Bone marrow (tissue), 2 donors: ENCODE measurements at places on chromosomes 4 and X.

GRCh38 chr4:128548381-128548780, 260.8 kb upstream of the PGRMC2 start:
- no peak for DNase-seq

- DNase-seq, result no peak
These were observed 101.6 kb upstream of the MAP9 start for GRCh38 chr4:155478336-155478835.

- DNase-seq, result no peak
These were observed 93.2 kb downstream of the WFS1 start for GRCh38 chr4:6362896-6363295.

DNA sequence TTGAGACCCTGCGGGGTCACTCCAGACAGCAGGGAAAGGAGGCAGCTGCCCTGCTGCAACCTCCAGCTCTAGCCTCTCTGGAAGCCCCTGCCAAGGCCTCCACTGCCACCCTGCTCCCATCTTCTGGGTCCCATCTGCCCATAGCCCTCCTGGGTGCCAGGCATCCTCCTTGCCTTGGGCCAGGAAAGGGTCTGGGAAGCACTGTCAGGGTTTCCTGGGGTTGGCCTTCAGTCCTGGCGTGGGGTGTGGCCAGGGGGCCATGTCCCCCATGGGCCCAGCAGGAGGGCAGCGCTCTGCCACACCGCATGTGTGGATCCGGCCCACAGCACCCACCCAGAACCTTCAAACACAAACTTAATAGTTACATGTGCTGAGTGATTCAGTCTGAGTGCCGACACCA, 3.4 kb upstream of the CPLX1 start:
- no peak for DNase-seq

GRCh38 chr4:140109292-140109691, 44.7 kb downstream of the MAML3 start:
- no peak for DNase-seq

DNA sequence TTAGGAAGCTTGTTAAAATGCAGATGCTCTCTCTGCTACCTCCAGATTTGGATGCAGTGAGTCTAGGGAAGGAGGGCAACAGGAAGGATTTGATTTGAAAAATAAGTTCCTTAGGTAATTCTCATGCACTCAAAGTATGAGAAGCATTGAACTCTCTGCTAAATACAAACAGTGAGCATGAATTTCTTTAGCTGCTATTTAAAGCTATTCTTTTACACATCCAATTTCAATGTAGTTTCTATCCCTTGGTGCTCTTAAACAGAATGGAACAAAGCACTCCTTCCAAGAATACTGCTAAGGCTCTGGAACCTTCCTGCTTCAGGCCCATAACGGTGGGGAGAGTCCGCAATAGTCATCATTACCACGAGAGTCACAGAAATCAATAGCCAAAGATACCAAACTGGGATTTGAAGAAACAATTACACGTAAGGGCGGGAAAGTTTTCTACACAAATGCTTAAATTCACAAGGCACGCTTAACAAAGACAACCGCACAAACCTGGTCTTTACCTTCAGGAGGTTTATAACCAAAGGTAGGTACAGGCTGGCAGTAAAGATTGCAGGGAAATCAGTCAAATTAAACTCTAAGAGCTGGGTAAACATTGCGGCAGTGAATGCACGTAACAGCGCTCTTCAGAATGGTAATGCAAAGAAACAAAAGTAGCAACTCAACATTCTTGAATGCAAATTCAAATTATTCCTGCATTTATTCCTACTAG, 123.2 kb upstream of the NAP1L5 start:
- DNase-seq, result no peak

- no peak for DNase-seq
These were observed 60.2 kb downstream of the BANK1 start for GRCh38 chr4:101850698-101851097.

GRCh38 chrX:49172280-49172780, 632 bp downstream of the PLP2 start:
- DNase-seq, result peak; percentile 15

DNA sequence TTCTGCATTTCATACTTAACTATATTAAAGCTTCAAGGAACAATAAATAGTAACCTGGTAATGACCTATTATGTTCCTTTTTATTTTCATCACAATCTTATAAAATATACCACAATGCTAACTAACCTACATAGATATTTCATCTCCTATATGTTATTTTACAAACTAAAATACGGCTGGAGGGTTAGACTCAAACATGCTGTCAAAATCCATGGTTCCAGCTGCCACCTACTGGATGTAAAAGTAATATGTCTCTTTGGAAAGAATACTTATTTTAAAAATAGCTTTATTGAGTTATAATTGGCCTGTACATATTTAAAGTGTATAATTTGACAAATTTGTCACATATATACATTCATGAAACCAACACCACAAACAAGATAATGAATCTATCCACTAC, 15.0 kb downstream of the RGN start:
- peak; percentile 2 for DNase-seq

DNA sequence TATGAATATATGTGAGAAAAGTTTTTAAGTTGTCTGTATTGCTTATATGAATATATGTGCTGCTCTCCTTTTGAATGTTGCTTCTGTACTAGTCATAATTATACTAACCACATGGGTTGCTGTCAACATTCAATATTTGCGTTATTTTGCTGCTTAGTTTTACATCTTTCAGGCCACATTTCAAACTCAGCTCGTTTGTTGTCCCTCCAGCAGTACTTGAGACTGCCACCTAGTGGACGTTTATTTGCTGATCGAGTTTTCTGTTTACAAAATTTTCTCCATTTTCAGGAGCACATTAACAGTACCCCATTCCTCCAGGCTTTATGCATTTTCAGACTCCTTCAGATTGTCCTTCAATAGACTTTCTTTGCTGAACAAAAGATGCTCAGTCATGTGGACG, 75.8 kb downstream of the NUDT11 start:
- DNase-seq, result no peak

DNA sequence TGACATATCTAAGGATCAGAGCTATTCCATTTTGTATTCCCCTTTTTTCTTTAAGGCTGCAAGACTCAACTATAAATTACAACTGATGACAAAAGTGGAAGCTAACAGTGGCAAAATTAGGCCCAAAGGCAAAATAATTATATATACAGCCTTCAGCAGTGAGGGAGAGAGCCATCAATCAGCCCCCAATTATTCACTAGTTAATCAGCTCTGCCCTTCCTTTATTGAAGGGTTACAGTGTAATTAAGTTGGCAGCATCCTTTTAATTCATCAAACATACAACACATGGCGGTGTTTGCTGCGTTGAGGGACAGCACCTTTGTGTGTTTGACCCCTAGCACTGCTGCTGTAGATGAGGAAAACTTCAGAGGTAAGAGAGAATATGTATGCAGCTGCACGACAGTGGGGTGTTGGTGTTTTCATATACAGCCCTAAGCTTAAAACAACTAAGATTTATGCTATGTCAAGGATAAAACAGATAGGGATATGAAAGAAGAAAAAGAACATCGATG, 973.9 kb upstream of the POU3F4 start:
- no peak for DNase-seq

GRCh38 chr4:1614049-1614448, 70.1 kb downstream of the FAM53A start:
- no peak for DNase-seq
